Smooth muscle cell of the coronary artery (primary cell): ENCODE measurements at places on chromosomes 3 and 15. TPM values are rescaled to one million over a fixed set of nuclear protein-coding genes. Genes with fewer than 3 reads are reported as not detected.

Gene CKMT1A
- not detected in 2 replicates for total RNA-seq

Gene SLC28A2
- not detected in 2 replicates for total RNA-seq

Gene CSTA
- total RNA-seq = 0.75 and 5.1 TPM in 2 replicates

Gene MORC1
- total RNA-seq = not detected in 2 replicates

Gene BLM
- 0.59 and 3.0 TPM in 2 replicates for total RNA-seq

Gene FAM227B
- total RNA-seq = 2.1 and 4.4 TPM in 2 replicates

Gene CEMIP
- total RNA-seq = 106 and 955 TPM in 2 replicates

Gene ITIH1
- total RNA-seq = 0.59 TPM in 1 of 2 replicates, not detected in the other

Gene GXYLT2
- 24.9 and 49.7 TPM in 2 replicates for total RNA-seq

Gene KBTBD13
- total RNA-seq = under 0.01 TPM in 1 of 2 replicates, not detected in the other
